ENCODE measurements at places on chromosomes 2 and 18.

GRCh38 chr2:166173263-166173662, 45.4 kb upstream of the SCN1A start:
- no peak for DNase-seq

DNA sequence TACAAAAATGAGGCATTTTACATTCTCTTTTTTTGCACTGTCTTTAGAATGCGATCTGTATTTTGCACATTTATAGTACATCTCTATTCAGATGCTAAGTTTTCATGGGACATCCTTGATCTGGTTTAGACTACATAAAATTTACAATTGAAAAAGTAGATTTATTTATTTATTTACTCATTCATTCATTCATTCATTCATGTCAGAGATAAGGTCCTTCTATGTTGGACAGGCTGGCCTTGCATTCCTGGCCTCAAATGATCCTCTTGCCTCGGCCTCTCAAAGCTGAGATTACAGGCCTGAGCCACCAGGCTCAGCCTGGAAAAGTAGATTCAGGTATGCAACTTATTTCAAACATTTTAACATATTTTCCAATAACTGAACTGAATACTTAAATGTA, 16.0 kb upstream of the DCTN1 start:
- DNase-seq = no peak

DNA sequence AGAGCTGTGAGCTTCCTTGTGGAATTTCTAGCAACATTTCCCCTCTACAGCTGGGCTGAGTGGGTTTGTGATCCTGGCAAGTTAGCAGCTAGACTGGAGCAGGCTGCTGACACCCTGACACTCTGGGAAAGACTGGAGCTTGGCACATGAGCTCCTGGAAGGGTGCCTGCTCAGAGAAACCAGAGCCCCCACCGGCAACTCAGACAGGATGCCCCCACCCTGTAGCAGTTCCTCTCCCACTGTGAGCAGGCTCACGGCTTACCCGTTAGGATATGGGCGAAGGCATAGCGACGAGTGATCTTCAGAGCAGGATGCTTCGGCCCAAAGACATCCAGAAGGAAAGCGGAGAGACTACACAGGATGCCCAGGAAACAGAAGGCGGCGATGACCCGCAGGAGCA, 11.2 kb downstream of the TMEM127 start:
- DNase-seq = no peak

GRCh38 chr18:44356566-44357157, 324.0 kb upstream of the SETBP1 start:
- DNase-seq = no peak

GRCh38 chr2:67922080-67922785, 140.6 kb downstream of the C1D start:
- DNase-seq = no peak

- no peak for DNase-seq
Observed at GRCh38 chr2:236101311-236101950, 66.8 kb downstream of the GBX2 start.

- DNase-seq = no peak
Observed at GRCh38 chr2:169877398-169877797, 50.1 kb downstream of the UBR3 start.

GRCh38 chr2:85844486-85844885, 44.3 kb downstream of the ST3GAL5 start:
- DNase-seq = no peak

DNA sequence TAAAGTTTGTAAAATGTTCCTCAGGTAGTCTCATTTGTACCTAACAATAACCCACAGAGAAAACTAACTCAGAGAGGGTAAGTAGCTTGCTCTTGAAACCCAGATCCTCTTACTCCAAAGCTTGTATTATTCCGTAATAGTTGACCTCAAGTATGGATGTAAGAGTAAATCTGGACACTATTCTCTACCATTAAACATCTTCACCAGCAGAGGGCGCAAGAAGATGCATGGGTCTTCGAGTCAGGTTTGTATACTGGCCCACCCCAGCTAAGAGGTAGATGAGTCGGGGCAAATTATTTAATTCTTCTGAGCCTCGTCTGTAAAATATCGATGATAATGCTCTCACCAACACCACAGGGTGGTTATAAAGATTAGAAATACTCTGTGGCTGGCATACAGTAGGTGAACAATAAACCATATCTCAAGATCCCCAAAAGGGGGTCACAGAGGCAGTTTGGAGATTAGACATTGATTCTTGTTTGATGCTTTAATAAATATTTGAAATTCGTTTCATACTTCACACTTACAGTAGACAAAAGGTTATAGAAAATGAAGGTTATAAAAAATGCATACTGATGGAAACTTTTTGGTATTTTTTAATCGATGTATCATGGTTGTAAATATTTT, 3.5 kb upstream of the CABLES1 start:
- peak; percentile 40 for DNase-seq

DNA sequence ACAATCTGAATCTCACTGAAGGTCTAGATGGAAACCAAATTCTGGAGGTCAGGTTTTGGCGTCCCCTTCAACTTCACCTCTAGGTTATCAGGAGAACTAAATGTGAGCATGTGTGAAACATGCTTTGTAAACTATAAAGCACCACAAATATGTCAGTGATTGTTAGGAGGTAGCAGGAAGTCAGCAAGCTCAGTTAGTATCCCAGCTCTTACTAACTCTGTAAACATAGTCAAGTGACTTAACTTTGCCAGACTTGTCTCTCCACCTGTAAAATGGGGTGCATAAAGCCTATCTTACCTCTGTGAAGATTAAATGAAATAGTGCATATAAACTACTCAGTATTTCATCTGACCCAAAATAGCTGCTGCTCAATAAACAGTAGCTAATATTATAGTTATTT, 121.5 kb downstream of the INSIG2 start:
- DNase-seq = no peak

GRCh38 chr2:67900826-67901225, 162.0 kb downstream of the C1D start:
- no peak for DNase-seq

GRCh38 chr2:131093696-131094462, 619 bp upstream of the FAM168B start:
- DNase-seq = no peak

DNA sequence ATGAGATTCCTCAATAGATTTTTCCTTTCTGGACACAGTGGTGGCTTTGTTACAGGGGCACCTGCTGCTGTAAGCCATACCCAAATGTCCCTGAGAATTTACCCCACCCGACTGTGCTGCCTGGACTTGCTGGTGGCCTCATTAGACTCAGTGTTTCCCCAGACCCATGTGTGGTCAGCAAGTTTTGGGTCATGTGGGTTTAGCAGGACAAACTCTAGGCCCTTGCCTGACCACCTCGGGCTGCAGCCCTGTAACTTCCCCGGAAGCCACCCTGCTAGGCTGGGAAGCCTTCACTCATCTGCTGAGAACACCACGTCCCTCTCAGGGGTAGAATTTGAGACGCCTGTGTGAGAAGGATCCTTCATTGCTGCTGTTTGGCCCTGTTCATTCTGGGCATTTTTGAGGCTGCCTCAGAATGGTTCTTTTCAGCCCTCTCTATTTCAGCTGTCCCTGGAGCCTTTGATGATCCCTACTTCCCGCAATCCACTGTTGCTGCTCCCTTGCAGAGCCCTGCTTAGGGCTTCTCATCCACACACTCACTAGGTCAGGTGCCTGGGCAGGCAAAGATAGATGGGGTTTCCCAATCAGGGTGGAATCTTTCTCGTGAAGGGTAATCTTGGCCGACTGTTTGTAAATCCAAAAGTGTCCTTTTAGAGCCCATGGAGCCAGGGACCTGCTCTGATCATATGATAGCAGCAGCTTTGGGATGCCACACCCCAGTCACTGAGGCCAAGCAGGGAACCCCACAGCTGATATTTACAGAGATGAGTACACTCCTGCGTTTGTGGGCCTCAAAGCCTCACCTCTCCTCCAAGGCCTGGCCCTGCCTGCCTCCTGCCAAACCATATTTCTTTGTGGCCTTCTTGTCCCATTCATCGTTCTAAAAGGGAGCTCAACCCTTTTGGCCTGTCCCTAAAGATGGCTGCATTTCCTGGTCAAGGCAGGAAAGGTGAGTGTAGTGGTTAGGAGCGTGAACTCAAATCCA, 6.7 kb downstream of the EHD3 start:
- DNase-seq = no peak

DNA sequence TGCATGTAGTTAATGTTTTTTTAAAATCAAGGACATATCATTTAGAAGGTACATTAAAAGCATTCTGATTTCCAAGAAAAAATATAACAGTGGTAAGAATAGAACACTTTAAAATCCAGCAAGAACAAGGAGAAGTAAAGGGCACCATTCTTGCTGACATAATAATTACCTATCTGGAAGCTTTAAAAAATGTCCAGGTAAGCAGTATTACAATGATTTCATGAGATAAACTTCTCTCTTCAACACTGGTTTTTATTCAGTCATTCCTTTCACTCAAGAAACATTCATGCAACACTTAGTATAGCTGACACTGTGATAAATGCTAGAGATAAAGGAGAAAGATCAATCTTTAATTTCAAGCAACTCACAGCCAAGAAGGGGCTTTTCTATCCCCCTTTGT, 2.9 kb upstream of the KANSL1L start:
- DNase-seq = no peak

- DNase-seq = no peak
Observed at GRCh38 chr2:7838669-7839068, 843.2 kb upstream of the ID2 start.

GRCh38 chr2:133600266-133600928, 32.1 kb upstream of the NCKAP5 start:
- no peak for DNase-seq

- DNase-seq = no peak
Observed at GRCh38 chr2:62287899-62288880, 92.3 kb downstream of the B3GNT2 start.

DNA sequence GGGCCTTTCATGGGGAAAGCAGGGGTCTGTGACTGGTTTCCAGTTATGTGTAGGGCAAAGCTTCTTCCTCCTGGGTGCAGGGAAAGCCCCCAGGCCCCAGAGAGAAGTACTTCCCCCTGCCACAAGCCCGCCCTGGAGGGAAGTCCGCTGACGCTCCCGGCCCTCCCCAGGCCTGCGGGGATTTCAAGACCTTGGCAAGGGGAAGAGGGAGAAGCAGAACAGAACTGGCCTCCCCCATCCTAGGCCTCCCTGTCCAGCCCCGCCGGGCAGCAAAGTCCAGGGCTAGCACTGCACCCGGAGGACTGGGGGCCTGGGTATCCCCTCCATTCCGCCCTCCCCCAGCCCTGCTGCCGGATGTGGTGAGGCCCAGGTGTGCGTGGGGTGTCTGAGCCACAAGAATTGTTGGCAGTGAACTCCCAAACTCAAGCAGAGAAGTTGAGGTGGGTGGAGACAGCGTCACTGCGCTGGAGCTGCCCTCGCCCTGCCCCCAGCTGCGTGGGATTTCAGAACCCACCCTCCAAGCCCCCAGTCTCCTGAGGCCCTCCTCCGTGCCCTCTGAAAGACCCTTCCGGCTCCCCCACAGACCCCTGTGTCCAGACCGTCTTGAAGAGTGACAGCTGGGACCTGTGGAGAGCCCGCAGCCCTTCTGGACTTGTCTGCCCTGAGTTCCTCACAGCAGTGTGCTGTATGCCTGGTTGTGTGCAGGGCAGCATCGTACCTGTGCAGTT, 1.1 kb upstream of the DUSP2 start:
- DNase-seq = peak; percentile 87

DNA sequence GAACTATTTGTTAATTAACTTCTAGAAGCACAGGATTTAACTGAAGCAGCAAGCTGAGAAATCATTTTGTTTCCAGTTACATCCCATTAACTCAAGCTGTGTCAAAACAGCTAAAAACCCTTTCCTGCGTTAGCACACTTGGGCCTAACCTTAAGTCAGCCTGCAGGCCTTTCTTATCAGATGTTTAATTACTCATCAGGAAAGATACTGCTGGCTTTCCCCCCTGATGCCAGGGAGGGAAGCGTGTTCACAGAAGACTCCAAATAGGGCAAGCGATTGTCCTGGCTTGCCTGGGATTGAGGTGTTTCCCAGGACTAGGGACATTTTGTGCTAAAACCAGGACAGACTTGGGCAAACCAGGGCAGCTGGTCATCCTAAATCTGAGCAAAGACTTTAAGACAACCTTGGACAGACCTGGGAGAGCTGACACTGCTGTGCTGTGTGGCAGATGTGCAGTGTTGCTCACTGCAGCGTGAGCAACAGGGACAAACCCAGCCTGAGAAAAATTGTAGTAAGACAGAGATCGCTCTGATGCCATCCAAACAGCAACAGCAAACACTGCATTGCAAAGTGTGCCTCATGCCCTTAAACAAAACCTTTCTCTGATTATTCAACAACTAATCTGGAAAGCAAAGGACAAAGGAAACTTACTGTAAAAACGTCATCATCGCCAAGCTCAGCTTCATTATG, 100.9 kb downstream of the SPRED2 start:
- DNase-seq = no peak

GRCh38 chr2:69164061-69164778, 151.2 kb downstream of the ANTXR1 start:
- no peak for DNase-seq

GRCh38 chr2:202780514-202781021, 91.0 kb downstream of the ICA1L start:
- no peak for DNase-seq

- no peak for DNase-seq
Observed at GRCh38 chr2:18777250-18777812, 188.0 kb upstream of the NT5C1B start.

GRCh38 chr18:64253222-64253621, 104.3 kb upstream of the LINC00305 start:
- no peak for DNase-seq

Measured in GM12892 (cell line).